ENCODE measurements at places on chromosomes 16 and 17.

DNA sequence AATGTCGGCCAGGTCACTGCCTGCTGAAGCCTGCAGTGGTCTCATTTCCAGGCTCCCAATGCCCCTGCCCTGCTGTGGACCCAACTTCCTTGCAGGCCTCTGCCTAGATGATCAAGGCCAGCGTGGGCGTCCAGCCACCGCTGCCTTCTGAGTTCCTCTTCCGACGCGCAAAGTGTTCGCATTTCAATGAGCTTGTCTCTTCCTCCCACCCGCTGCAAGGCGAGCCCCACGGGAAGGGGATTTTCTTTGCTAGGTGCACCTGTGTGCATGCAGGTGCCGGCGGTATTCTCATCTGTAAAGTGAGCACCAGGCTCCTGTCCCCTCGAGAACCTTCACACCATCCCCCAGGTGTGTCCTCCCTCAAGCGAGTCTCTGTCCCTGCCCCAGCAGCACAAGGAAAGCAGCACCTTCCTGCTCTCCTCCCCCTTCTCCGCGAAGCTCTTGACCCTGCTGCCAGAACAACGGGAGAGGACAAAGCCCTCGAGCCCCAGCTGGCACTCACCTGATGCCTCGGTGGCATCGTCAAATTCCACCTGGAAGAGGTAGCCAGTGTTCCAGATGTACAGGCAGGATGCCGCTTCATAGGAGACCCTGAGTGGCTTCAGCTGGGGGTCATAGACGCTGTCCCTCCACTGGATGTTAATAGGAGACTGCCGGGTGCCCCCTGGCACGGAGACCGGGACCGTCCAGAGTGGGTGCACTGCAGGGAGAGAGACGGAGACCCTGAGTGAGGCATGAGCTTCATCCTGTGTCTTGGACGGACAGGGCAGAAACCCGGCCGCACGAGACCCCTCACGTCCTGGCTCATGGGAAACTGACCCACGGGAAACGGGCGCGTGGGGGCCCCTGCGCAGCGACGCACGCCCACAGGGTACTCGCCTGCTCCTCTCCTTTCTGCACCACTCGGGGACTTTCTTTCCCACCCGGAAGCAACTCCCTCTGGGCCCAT, 9.8 kb downstream of the CA5A start:
- DNase-seq, result peak; percentile 52

DNA sequence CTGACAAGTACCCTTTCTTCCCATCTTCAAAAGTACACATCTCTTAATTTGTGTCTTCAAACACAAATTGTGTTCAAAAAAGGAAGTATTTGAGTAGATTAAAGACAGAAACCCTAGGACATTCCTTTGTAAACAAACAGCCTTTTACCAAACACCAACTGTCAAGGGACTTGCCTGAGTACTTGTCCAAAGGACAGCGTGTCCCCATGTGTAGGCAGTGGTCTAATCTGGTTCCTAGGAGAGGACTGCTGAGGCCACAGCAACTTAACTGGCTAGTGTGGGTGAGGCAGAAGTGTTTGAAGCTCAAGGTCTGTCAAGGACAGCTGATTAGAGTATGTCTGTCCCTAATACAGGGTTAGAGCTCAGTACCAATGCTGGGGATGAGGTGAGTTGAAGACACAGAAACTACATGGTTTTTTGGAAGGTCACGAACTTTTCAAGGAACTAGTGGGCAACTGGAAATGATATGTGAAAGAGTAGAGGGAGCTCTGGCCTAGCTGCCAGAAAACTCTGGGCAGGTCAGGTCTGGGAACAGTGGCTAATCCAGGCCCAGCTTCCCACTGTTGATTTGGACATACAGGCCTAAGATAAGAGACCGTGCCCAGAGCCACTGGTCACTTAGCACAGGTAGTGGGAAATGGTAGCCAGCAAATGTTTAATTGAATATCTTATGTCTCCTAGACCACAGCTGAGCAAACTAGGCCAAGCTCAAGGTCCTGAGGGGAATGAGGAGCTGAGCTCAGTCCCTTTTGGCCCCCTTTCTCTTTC, 10.1 kb downstream of the HMOX2 start:
- DNase-seq, result no peak

GRCh38 chr17:73630965-73631595, 13.2 kb downstream of the SDK2 start:
- DNase-seq, result no peak

DNA sequence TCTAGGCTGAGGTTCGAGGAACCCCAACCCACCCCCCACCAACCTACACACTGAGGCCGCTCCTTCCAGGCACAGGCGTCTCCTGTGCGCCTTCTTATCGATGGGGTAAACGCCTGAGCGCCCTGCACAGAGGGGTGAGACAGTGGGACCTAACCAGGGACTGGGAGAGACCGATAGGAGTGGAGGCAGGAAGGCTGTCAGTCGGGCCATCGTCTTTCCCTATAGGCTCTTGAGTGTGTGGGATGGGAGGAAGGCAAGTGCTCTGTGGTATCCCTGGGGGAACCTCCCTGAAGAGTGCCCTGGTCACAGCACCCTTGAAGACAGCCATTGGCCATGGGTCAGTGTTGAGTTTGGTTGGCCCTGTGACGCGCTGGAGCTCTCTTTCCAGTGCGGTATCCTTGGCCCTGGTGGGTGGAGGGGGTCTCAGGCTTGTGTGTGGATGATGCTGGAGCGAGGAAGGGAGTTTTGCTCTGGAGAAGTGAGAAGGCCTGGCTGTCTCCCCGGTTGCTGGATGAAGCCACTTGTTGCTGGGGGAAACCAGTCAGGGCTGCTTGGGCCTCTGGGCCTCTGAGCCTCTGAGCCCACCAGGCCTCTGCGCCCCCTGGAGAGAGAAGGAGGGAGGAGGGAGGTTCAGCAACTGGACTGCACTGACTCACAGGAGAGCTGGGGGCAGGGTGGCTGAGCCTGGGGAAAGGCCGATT, 1.7 kb downstream of the GPRC5C start:
- DNase-seq, result no peak
